ENCODE measurements at places on chromosomes 4 and X.

DNA sequence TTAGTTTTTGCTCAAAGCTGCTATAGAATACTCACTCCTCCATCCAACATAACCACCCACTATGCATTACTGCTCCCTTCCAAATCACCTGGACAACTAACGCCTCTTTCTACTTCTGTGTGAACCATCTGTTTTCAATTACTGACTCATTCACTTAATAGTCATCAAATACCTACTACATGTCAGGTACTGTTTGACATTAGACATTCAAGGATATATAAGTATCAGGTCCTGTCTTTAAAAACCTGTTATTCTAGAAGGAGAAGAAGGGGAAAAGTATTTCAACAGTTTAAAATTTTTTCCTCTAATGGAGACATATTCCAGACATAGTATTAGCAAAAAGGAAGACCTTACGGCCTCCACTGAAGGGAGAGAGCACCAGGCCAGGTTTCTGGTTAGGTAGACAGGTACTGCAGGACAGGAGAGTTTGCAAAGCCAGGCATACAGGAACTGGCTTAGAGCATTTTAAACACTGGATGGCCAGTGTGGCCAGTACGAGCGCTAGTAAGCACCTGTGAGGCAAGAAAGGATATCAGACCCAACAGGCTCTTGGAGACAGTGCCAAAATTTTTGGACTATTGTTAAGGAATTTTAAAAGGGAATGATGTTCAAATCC lies 39.0 kb downstream of the SH3RF1 start:
- no peak overlapping the region for H3K27ac ChIP-seq
- no peaks in the 10 kb centered on the region for H3K27me3 ChIP-seq
- DNase-seq = no peak
- H3K4me3 ChIP-seq = no peak overlapping the region
- H3K4me1 ChIP-seq = no peaks in the 10 kb centered on the region

DNA sequence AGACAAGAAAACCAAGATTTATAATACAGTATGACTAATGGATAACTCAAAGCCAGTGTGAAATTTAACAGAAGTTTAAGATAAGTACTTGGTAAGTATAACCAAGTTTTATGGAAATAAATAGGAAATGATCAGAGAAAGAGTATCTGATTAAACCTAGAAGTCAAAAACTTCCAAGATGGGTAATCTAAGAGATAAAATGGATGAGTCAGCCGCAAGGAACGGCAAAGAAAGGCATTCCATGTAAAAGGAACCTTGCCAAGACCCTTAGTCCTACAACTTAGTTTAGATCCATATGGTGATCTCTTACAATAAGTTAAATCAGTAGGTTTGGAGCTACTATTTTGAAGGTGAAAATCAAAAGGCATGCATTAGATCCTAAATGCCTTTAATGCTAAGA lies 34.8 kb downstream of the LIN54 start:
- no peak for DNase-seq
- H3K36me3 ChIP-seq = peaks cover 5% of the 10 kb centered on the region
- no peak overlapping the region for H3K4me3 ChIP-seq
- H3K27me3 ChIP-seq = no peaks in the 10 kb centered on the region
- no peak overlapping the region for H3K27ac ChIP-seq
- no peaks in the 10 kb centered on the region for H3K4me1 ChIP-seq

DNA sequence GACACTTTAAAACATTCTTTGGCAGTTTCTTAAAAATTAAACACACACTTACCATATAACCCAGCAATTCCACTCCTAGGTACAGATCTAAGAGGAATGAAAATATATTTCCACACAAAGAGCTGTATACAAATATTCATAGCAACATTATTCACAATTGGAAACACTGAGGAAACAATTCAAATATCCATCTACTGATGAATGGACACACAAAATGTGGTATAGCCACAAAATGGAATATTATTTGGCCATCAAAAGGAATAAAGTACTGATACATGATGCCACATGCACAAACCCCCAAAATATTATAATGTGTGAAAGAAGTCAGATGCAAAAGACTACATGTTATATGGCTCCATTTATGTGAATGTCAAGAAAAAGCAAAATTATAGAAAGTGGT lies 70.9 kb downstream of the HS6ST2 start:
- DNase-seq = no peak
- H3K4me1 ChIP-seq = no peaks in the 10 kb centered on the region

GRCh38 chr4:76687746-76688448 lies 210.0 kb downstream of the SOWAHB start:
- no peak overlapping the region for H3K27ac ChIP-seq
- H3K4me1 ChIP-seq = peaks cover 9% of the 10 kb centered on the region
- no peaks in the 10 kb centered on the region for H3K27me3 ChIP-seq
- no peak overlapping the region for H3K4me3 ChIP-seq
- H3K36me3 ChIP-seq = no peaks in the 10 kb centered on the region

GRCh38 chrX:154785716-154786115 lies 19.6 kb downstream of the MPP1 start:
- H3K4me1 ChIP-seq = no peaks in the 10 kb centered on the region
- H3K27me3 ChIP-seq = no peaks in the 10 kb centered on the region
- H3K27ac ChIP-seq = no peak overlapping the region
- DNase-seq = no peak
- H3K4me3 ChIP-seq = no peak overlapping the region
- peaks cover 13% of the 10 kb centered on the region for H3K36me3 ChIP-seq

DNA sequence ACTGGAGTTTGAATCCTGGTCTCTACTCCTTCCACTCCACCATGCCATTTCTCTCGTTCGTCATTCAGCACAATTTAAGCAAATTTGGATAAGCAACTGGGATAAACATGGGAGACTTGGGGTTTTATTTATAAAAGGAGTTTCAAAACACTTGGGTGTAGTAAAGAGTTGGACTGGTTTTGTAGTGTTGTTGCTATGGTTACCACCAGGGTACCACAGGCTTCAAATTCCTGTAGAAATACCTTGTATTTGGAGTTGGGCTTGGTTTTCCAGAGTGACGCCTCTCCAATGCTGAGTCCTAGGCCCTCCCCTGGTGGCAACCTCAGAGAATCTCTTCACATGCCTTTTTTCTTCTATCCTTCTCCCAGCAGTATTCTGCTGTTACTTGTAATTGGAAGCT lies 27.9 kb upstream of the PHOX2B start:
- H3K4me3 ChIP-seq = no peak overlapping the region
- no peak overlapping the region for H3K27ac ChIP-seq
- DNase-seq = no peak
- no peaks in the 10 kb centered on the region for H3K36me3 ChIP-seq
- H3K27me3 ChIP-seq = no peaks in the 10 kb centered on the region
- H3K4me1 ChIP-seq = no peaks in the 10 kb centered on the region

GRCh38 chr4:16029262-16029661 lies 54.6 kb downstream of the PROM1 start:
- H3K27me3 ChIP-seq = no peaks in the 10 kb centered on the region
- peaks cover 10% of the 10 kb centered on the region for H3K36me3 ChIP-seq
- H3K4me1 ChIP-seq = peaks cover 7% of the 10 kb centered on the region
- DNase-seq = no peak

GRCh38 chr4:144583658-144584057 lies 62.3 kb upstream of the HHIP start:
- no peak overlapping the region for H3K4me3 ChIP-seq
- H3K27me3 ChIP-seq = no peaks in the 10 kb centered on the region
- peaks cover 4% of the 10 kb centered on the region for H3K36me3 ChIP-seq
- H3K4me1 ChIP-seq = no peaks in the 10 kb centered on the region
- no peak overlapping the region for H3K27ac ChIP-seq

DNA sequence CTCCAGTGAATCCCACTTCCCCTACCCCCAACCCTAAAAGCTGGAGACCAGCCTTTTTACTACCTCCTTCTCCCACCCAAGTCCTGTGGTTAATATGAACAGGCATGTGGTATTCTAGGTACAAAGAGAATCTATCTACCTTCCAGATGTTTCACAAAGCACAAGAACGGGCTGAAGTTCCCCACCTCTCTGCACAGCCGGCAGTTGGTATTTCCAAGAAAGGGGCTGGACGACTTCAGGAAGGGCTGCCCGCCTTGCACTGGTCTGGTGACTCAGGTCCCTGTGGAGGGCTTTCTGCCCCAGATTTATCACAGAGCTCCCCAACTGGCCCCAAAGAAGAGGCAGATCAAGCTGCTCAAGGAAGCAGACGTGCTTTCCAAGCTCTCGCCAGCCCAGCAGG lies 4.5 kb downstream of the FAM47E start:
- no peaks in the 10 kb centered on the region for H3K36me3 ChIP-seq
- DNase-seq = no peak
- no peak overlapping the region for H3K27ac ChIP-seq
- H3K4me3 ChIP-seq = no peak overlapping the region
- H3K4me1 ChIP-seq = peaks cover 2% of the 10 kb centered on the region
- H3K27me3 ChIP-seq = no peaks in the 10 kb centered on the region

DNA sequence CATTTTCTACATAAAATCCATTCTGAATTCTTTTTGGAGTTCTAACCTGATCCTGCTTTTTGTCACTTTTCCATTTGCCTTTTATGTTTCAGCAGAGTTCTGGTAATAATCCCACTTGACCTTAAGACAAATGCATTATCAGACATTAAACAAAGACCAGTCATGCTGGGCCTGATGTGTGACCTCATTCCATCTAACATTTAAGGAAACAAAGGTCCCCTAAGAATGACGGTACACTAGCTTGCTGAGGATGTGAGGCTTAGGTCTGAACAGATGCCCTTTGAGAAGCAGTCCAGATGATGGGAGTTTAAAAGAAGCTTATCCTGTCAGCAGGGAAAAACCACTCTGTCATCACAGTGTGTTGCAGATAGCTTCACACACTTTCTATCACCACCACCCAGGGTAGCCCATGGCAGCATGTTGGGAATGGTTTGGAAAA lies 38.1 kb upstream of the PDE5A start:
- H3K27ac ChIP-seq = no peak overlapping the region
- no peak for DNase-seq
- H3K4me3 ChIP-seq = no peak overlapping the region
- no peaks in the 10 kb centered on the region for H3K36me3 ChIP-seq

GRCh38 chrX:48834383-48834709 lies 1.1 kb downstream of the PCSK1N start:
- peaks cover 12% of the 10 kb centered on the region for H3K27me3 ChIP-seq
- H3K36me3 ChIP-seq = no peaks in the 10 kb centered on the region
- no peak overlapping the region for H3K27ac ChIP-seq
- H3K4me1 ChIP-seq = no peaks in the 10 kb centered on the region
- no peak for DNase-seq

DNA sequence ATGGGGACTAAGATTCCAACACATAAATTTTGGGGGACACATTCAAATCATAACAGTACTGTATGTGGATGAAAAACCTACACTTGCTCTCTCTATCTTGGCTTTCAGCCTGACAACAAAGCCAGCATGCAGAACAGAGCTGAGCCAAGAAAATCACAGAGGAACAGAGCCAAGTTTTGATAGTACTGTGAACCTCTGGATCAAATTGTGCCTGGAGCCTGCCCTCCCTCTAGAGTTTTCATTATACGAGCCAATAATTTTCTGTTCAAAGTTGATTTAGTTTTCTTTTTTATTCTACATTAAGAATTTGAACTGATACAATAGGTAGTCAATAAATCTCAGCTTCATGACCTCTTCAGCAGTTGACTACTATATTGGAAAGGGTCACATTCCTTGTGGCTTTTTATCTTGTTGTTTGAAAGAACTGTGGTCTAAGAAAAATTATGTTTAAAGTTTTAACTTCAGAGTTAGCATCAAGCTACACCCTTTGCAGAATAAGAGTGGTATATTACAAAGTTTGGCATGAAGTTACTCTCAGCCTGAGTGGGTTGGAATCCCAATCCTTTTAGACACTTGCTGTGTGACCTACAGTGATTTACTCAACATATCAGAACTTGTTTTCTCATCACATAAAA lies 31.1 kb downstream of the GRID2 start:
- no peaks in the 10 kb centered on the region for H3K4me1 ChIP-seq
- H3K27me3 ChIP-seq = no peaks in the 10 kb centered on the region
- H3K4me3 ChIP-seq = no peak overlapping the region
- no peak overlapping the region for H3K27ac ChIP-seq
- H3K36me3 ChIP-seq = peaks cover 4% of the 10 kb centered on the region

- no peak overlapping the region for H3K4me3 ChIP-seq
- H3K4me1 ChIP-seq = no peaks in the 10 kb centered on the region
These were observed 37.1 kb downstream of the PCDH10 start for GRCh38 chr4:133186210-133186609.

All from H9 (cell line).